ENCODE measurements at places on chromosomes 2 and 18. TPM values are rescaled to one million over a fixed set of nuclear protein-coding genes. Genes with fewer than 3 reads are reported as not detected.

GRCh38 chr2:202479610-202480009 lies 103.5 kb downstream of the BMPR2 start:
- H3K27ac ChIP-seq, result no peak overlapping the region
- H3K4me3 ChIP-seq, result no peak overlapping the region
- DNase-seq, result no peak
- no peaks in the 10 kb centered on the region for H3K4me1 ChIP-seq
- no peaks in the 10 kb centered on the region for H3K36me3 ChIP-seq

DNA sequence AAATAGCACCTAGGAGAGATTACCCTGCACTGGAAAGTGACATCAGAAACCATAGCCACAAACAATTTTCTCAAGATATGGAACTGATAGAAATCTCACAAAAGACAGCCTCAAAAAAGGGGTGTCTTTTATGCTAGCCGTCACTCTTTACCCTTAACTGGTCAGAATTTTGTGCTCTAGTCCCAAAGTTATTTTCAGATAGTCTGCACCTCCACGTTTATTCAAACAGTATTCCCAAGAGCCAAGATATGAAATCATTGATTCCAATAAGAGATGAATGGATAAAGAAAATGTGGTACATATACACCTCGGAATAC lies 23.5 kb upstream of the PMAIP1 start:
- H3K36me3 ChIP-seq, result no peaks in the 10 kb centered on the region
- no peak for DNase-seq
- no peaks in the 10 kb centered on the region for H3K27me3 ChIP-seq
- no peak overlapping the region for H3K27ac ChIP-seq

- no peak for DNase-seq
- no peak overlapping the region for H3K4me3 ChIP-seq
- H3K27ac ChIP-seq, result no peak overlapping the region
These were observed 104.8 kb upstream of the TFPI start for GRCh38 chr2:187658952-187659525.

- H3K27ac ChIP-seq, result no peak overlapping the region
- H3K27me3 ChIP-seq, result no peaks in the 10 kb centered on the region
- DNase-seq, result no peak
- no peak overlapping the region for H3K4me3 ChIP-seq
- H3K36me3 ChIP-seq, result no peaks in the 10 kb centered on the region
These were observed 183.5 kb upstream of the FAM98A start for GRCh38 chr2:33782395-33783230.

- H3K27ac ChIP-seq, result no peak overlapping the region
- no peak overlapping the region for H3K4me3 ChIP-seq
- no peaks in the 10 kb centered on the region for H3K27me3 ChIP-seq
- H3K4me1 ChIP-seq, result peaks cover 5% of the 10 kb centered on the region
- no peaks in the 10 kb centered on the region for H3K36me3 ChIP-seq
- no peak for DNase-seq
These were observed 32.5 kb upstream of the CD28 start for GRCh38 chr2:203673933-203674332.

- DNase-seq, result no peak
- H3K36me3 ChIP-seq, result no peaks in the 10 kb centered on the region
- H3K4me3 ChIP-seq, result no peak overlapping the region
- no peak overlapping the region for H3K27ac ChIP-seq
- H3K4me1 ChIP-seq, result no peaks in the 10 kb centered on the region
These were observed 56.1 kb downstream of the PRKRA start for GRCh38 chr2:178394859-178395258.

- no peak overlapping the region for H3K27ac ChIP-seq
- no peaks in the 10 kb centered on the region for H3K4me1 ChIP-seq
- no peak overlapping the region for H3K4me3 ChIP-seq
- H3K27me3 ChIP-seq, result no peaks in the 10 kb centered on the region
These were observed 350.3 kb downstream of the HRH4 start for GRCh38 chr18:24810561-24811305.

GRCh38 chr2:58826795-58827194 lies 585.7 kb upstream of the FANCL start:
- no peaks in the 10 kb centered on the region for H3K4me1 ChIP-seq
- H3K27me3 ChIP-seq, result no peaks in the 10 kb centered on the region
- no peak overlapping the region for H3K27ac ChIP-seq
- no peak for DNase-seq
- no peaks in the 10 kb centered on the region for H3K36me3 ChIP-seq

DNA sequence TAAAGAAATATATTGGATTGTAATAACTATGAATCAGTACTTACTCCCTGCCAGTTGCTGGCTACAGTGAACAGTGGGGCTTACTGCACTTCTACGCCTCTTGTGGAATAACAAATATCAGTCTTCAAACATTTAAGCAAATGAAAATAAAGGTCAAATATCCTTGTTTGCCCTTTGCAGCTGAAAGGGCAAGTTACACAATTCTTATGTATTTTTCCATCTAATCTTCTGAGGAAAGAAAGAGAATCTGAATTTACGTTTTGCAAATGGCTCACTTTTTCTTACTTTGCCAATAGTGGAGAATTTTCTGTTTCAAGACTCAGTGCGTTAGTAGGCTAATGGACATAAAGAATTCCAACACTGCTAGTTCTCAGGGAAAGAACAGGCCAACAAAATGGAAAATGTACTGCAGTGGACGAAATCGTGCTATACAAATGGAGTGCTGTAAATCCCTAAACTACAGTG lies 157.2 kb upstream of the TMEM200C start:
- H3K27me3 ChIP-seq, result no peaks in the 10 kb centered on the region
- H3K4me1 ChIP-seq, result no peaks in the 10 kb centered on the region
- no peak overlapping the region for H3K4me3 ChIP-seq
- H3K27ac ChIP-seq, result no peak overlapping the region
- no peak for DNase-seq
- H3K36me3 ChIP-seq, result no peaks in the 10 kb centered on the region

DNA sequence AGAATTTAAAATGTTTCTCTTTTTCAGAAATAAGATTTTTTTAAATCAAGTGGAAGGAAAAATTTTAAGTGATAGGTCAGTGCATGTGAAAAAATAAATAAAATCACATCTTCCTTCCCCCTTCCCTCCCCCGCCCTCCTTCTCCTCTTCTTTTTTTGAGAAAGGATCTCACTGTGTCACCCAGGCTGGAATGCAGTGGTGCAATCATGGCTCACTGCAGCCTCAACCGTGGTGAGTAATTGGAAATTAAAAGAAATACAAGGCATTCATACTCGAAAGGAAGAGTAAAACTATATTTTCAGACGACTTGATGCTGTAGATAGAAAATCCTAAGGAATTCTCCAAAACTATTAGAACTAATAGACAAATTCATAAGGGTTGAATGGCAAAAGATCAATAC lies 16.9 kb upstream of the CRACDL start:
- no peaks in the 10 kb centered on the region for H3K36me3 ChIP-seq
- DNase-seq, result no peak
- no peaks in the 10 kb centered on the region for H3K4me1 ChIP-seq
- H3K27ac ChIP-seq, result no peak overlapping the region

The NEB gene
- 1.3 TPM for total RNA-seq

Measured in T-cell (primary cell).